ENCODE measurements at places on chromosomes 6 and 20.

- peaks cover 1% of the 10 kb centered on the region for H3K36me3 ChIP-seq
- no peak overlapping the region for H3K4me3 ChIP-seq
- H3K27me3 ChIP-seq = no peaks in the 10 kb centered on the region
- H3K27ac ChIP-seq = no peak overlapping the region
- H3K4me1 ChIP-seq = peaks cover 25% of the 10 kb centered on the region
Observed at GRCh38 chr6:149332602-149333265, 15.2 kb downstream of the TAB2 start.

GRCh38 chr20:51749674-51750036 lies 18.5 kb downstream of the ATP9A start:
- no peak overlapping the region for H3K27ac ChIP-seq
- DNase-seq = no peak
- H3K4me1 ChIP-seq = no peaks in the 10 kb centered on the region
- no peaks in the 10 kb centered on the region for H3K27me3 ChIP-seq

DNA sequence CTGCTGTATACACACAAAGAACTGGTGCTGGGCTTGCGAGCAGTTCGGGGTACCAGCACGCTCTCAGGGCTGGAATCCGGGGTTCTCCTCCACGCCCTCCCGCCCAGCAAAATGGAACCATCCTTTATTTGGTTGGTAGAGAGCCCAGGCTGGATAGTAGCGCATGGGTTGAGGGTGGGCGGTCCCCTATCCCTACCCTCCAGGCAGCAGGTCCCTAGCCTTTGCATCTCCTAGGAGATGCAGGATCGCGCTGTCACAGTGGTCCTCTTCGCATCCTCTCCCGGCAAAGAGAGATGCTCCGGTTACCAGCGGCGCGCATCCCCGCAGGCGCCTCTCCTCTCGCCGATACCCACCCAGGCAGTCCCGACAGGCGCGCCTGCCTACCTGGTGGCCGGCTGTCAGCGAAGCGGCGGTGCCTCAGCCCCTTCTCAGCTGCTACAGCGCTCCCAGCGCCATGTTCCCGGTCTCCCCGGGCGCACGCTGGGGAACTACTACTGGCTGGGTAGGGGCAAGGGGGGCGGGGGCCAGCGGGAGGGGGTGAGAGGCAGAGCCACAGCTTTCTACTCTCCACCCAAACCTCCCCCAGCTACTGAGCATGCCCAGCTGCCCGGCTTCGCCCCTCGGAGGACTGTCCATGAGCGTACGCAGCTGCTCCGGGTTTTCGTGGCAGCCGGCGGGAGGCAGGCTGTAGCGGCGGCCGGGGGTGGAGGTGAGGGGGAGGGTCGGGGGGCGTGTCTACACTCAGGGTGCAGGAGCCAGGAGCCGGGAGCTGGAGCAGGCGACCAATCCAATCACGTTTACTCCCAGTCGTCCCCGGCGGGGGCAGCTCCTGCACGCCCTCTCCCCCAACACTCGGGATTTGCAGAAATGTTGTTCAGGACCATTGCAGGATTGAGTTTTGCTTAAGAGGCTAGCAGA lies at the start of gene PAK5:
PAK5 (minus strand) TSS at position 699 of the 918 bp plus-strand sequence. CDS start 194,748 bp downstream, outside the sequence.
- H3K27me3 ChIP-seq = peaks cover 16% of the 10 kb centered on the region
- H3K4me3 ChIP-seq = no peak within 1 kb of the TSS
- H3K36me3 ChIP-seq = no peaks in the 10 kb centered on the region

- no peak for DNase-seq
- H3K27me3 ChIP-seq = no peaks in the 10 kb centered on the region
- H3K36me3 ChIP-seq = no peaks in the 10 kb centered on the region
- no peaks in the 10 kb centered on the region for H3K4me1 ChIP-seq
- H3K4me3 ChIP-seq = no peak overlapping the region
Observed at GRCh38 chr6:20086992-20087391, 125.3 kb downstream of the MBOAT1 start.

GRCh38 chr6:106885679-106886078 lies 88.8 kb downstream of the CD24 start:
- H3K4me1 ChIP-seq = no peaks in the 10 kb centered on the region
- H3K4me3 ChIP-seq = no peak overlapping the region
- H3K27ac ChIP-seq = no peak overlapping the region
- no peak for DNase-seq
